ENCODE measurements at places on chromosomes 3 and 15. TPM values are rescaled to one million over a fixed set of nuclear protein-coding genes. Genes with fewer than 3 reads are reported as not detected.

DNA sequence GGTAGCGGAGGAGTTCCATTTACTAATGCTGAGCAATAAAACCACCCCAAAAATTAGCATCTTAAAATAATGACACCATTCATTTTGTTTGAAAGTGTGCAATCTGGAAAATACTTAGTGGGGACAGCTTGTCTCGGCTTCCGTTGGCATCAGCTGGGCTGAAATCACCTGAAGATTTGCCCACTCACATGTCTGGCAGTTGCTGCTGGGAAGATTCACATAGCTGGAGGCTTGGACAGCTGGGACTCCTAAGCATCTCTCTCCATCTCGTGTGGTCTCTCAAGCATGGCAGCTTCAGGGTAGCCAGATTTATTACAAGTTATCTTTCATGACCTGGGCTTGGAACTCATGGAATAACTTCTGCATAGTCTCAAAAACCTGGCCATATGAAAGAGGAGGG is 38.4 kb upstream of the BFSP2 start:
- no peak for DNase-seq

DNA sequence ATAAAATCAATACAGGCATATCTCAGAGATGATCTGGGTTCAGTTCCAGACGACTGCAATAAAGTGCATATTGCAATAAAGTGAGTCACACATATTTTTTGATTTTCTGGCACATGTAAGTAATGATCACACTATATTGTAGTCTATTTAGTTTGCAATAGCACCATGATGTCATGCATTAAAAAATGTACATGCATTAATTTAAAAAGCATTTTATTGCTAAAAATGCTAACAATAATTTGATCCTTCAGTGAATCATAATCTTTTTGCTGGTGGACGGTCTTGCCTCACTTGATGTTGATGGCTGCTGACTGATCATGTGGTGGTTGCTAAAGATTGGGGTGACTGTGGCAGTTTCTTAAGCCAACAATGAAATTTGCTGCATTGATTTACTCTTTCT is 511.1 kb downstream of the OTOL1 start:
- DNase-seq = no peak

DNA sequence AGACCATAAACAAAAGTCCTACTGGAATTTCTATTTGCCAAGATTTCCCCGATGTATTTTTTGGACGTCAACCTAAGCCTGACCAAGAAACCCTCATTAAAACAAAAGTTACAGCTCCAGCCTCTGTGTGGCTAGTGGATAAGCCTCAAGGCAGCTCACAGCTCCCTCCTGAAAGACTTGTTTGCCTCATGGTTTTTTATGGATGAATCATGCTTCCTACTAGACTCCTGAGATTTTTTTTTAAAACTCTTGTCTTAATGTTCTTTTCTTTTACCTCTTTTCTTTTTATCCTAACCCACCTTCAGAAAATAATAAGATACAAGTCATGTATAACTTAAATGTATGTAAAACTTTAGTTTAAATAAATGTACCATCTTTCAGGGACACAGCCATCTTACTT is 52.4 kb downstream of the SUCNR1 start:
- no peak for DNase-seq

GRCh38 chr3:171459137-171459941 is 866 bp downstream of the TNIK start:
- DNase-seq = peak; percentile 21

DNA sequence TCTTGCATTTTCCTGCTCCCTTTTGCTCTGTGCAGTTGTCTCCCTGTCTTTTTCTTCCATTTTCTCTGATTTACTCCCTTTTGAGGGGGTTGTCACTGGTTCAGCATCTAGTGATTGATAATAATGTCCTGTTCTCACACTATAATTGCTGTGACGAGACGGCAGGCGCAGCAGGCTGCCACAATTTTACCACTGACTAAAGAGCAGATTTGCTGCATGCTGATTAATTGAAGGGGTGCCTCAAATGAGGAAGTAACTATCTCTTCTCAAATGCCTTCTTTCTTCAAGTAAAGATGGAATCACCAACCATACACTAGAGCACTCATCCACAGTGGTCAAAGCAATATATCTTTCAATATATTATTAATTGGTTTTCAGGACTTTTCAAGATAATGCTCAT is 219.3 kb downstream of the CBLB start:
- no peak for DNase-seq

GRCh38 chr3:100780071-100780622 is 70.9 kb downstream of the TFG start:
- DNase-seq = no peak

DNA sequence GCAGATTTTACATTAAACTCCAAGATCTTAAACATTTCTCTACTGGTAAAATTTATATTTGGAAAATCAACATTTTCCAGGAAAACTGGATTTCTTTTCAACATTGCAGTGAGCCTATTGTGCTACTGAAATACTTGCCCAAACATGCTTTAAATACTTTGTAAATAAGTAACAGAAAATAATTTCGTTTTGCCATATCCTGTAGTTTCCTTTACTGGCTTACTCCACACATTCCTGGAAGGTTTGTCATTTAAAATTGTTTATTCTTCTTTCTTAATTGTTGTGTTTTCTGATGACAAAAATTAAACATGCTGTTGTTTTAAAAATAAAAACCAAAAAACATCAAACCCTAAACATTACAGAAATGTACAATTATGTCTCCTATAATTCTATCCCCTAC is 22.0 kb downstream of the ACAD11 start:
- DNase-seq = no peak

- DNase-seq = no peak
Observed at GRCh38 chr3:123055352-123055751, 11.5 kb upstream of the PDIA5 start.

DNA sequence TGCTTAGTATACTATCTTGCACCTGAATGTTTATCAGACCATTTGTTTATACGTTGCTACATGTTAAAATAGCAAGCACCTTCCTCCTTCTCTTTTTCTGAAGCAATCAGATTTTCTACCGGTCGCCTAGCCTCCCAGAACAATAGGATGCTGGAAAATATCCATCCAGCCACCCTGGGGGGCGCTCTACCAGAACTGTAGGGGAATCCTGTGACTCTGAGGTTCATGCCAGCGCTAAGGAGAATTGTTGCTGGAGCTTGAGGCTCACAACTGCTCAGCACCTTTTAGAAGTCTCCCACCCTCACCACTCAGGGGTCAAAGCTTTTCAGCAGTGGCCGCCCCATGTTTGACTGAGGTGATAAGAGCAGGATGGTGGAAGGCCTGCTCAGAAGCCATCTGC is 27.5 kb downstream of the SQOR start:
- no peak for DNase-seq

DNA sequence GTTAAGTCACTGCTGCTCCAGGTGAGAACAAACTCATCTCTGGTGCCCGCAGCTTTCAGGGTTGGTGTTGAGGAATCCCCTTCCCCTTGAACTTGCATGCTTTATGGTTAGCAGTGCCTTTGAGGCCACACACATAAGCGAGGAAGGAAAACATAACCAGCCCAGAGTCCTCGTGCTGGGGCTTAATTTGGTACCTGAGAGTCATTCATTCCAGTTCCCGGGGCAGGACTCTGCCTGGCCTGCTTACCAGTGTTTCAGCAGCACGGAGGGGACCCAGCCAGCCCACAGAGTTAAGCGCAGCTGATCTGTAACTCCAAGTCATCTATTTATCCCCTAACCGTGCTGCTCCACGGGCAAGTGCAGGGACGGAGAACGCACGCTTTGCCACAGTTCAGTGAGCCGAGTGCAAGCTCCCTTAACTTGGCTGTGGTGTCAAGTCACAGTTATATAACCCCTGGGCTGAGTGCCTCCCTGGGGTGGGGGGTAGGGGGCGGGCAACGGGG is 302.3 kb upstream of the ICE2 start:
- DNase-seq = peak; percentile 26

DNA sequence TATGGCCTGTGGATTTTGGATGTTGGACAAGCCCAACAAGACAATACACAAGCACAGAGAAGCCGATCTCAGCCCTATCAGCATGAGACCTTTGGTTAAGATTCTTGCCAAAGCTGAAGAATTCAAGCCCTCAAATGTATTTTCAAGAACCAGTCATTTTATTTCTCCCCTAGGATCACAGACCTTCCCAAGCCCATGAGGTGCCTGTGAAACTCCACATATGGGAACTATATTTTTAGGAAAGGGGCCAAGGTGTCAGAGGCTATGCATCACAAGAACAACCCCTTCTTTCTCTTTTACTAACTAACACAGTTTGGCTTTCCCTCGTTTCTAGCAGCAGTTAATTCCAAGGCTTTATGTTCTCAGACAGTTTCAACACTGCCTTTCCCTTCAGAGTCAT is 364.5 kb downstream of the MAGI1 start:
- DNase-seq = no peak

ATP13A5 gene
- total RNA-seq = 0.27 TPM

NLGN1 gene
- 61.6 TPM for total RNA-seq

SI gene
- total RNA-seq = 0.18 TPM

ANXA2 gene
- 63.1 TPM for total RNA-seq

STAB1 gene
- total RNA-seq = 19.8 TPM

RGMA gene
- total RNA-seq = 26.3 TPM

EIF3J gene
- total RNA-seq = 50.4 TPM

DNAH12 gene
- 1.7 TPM for total RNA-seq

AGBL1 gene
- 0.91 TPM for total RNA-seq

SH2D7 gene
- total RNA-seq = not detected

TF gene
- total RNA-seq = 10.2 TPM
